ENCODE measurements at places on chromosomes 1 and 21.
A peak's percentile ranks its signal among the peaks of the same experiment; 100 is the strongest.

GRCh38 chr1:117655220-117655577 is 49.4 kb downstream of the TENT5C start:
- DNase-seq, result no peak

DNA sequence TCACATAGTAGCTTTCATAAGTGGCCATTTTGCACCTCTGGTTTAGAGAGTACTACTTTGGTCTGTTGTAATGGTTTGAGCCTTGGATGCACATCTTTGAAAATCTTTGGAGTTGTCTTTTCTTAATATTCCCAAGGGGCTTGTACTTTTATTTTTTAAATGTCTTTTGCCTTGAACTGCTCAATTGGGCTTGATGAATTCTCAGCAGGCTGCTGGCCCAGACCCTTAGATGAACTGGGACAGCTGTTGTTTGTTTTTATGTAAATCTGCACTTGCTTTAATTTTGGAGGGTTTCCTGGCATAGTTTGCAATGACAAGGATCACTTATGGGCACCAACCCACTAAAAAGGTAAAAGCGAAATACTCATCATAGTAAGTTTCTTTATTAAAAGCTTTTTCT is 24.9 kb downstream of the NGF start:
- DNase-seq, result no peak

DNA sequence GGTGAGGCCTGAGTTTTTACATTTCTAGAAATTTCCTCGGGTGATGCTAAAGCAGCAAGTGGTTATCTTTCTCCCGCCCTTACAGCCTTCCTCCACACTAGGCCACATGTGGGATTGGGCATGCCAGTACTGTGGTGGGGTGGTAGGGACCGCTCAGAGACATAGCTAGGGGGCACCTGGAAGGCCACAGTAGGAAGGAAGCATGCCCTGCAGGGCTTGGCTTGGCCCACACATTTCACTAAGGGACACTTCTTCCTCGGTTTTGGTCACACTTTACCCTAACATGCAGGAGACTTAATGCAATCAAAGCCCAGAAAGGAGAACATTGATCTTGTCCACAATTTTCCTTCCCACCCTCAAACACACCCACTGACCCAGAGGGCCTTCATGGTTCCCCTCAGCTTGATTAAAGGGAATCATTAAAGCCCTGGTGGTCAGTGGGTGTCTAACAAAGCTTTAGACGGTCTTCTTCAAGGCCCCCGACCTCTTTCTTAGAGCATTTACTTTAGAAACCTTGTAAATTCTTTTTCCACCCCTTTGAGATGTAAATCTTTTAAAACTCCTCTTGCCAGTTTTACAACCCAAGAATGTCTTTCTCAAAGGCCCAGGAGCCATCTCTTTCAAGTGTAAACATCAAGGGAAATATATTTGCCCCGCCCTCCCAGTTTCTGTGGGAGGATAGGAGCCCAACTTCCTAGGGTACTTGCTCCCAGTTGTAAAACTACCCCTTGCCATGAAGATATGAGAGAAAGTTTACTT is 246.4 kb upstream of the PTBP2 start:
- peak; percentile 49 for DNase-seq

DNA sequence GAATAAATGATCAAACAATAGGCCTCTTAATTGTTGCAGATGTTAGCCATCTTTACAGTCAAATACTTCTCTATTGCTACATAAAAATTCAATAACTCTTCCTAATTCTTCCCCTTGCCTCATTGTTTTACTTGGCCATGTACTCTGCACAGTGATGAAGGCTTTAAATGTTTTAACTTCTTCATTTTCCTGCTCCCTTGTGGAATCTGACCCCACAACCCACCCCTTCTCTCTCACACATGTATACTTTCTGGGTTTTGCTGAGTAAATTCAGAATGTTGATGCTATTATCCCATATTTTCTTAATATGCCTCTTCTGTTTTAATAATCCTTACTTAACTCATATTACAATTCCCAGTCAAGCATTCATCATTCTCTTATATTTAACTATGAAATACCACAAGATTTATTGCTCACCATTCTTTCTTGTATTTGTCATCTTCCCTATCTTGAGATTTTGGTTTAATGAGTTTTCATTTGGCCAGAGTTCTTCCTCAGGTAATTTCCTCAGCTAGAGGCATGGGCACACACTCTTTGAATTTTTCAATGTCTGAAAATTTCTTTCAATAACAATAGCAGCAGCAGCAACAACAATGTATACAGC is 327.8 kb upstream of the USP24 start:
- DNase-seq, result no peak

DNA sequence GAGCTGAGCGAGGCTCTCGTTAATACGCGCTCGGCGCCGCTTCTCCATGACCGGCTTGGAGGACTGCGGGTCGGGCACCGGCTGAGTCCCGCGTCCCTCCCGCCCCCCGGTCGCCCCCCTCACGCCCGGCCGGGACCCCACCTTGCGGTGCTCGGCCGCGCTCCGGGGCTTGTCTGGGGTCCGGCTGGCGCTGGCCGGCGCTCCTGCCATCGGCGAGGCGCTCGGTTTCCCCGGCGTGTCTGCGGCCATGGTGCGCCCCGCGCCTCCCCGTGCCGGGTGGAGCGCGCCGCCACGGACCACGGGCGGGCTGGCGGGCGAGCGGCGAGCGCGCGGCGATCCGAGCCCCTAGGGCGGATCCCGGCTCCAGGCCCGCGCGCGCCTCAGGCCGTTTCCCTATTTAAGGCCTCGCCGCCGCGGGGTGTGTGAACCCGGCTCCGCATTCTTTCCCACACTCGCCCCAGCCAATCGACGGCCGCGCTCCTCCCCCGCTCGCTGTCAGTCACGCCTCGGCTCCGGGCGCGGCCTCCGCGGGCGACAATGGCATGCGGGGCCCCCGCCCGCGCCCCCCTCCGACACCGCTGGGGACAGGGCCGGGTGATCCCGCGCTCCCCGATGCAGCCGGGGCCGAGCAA is at the start of gene HES4:
Gene HES4, minus strand, starts transcription at position 373 of the 632 bp plus-strand sequence. Its CDS starts 124 bp downstream, at position 249.
- DNase-seq, result no peak

- no peak for DNase-seq
Measured at GRCh38 chr1:66022904-66023620, 230.4 kb downstream of the PDE4B start.

DNA sequence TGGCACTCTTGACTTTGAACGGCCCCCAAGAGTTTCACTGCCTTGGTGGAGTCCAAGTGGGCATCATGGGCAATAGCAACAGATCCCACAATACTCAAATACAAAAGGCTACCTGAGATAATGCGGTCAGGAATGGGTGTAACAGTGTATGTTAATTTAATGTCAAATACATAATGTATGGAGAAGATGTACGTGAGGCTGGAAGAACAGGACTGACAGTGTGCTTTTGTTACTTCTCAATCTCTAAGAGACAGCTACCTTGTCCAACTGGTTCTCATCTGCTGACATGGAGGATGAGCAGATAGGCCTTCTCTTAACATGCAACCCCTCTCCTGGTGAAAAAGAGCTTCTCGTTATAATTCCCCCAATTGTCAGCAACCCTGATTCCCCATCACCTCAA is 167.2 kb downstream of the APP start:
- no peak for DNase-seq

DNA sequence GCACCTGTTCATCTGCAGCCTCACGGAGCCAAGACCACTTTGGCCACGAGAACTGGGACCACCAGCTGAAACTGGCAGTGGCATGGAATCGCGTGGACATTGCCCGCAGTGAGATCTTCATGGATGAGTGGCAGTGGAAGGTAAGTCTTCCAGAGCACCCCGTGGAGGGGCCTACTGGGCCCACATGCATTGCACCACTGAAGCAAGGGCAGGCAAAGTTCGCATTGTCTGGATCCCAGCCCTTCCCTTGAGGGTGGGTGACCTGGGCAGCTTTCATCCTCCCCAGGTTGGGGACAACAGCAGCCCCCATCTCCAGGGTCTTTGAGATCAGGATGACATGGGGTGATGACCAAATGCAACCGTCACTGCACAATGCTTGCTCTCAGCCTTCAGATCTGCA is 37.5 kb downstream of the TRPM2 start:
- no peak for DNase-seq

- peak; percentile 93 for DNase-seq
Measured at GRCh38 chr1:204072931-204073836, at the start of gene SOX13. TSS of gene SOX13 (plus strand) at chr1:204073115. CDS start at chr1:204112916, 39,801 bp downstream.

GRCh38 chr1:108767115-108767514 is 20.6 kb downstream of the STXBP3 start:
- DNase-seq, result no peak

- no peak for DNase-seq
Measured at GRCh38 chr1:33339413-33339812, 18.5 kb upstream of the A3GALT2 start.

GRCh38 chr1:99740141-99740540 is 26.3 kb downstream of the FRRS1 start:
- DNase-seq, result no peak

- DNase-seq, result no peak
Measured at GRCh38 chr21:44392916-44393315, 39.5 kb downstream of the TRPM2 start.

DNA sequence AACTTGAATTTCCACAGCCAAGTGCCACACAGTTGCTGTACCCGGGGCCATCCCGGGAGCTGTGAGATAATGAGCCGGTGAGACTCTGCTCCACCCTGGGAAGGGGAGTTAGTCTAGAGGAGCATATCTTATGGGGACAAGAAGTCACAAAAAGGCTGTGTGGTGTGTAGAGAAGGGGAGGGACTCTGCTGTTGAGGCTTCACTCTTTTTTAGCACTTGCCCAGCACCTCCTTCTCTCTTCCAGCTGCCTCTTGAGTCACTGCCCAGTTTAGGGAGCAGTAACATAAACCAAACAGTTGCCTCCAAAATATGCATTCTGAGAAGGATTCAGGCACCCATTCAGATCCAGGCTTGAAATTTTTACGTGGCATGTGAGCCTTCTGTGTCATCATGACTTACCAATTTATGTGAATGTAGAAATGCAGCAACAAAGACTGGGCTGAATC is 744 bp upstream of the WDR26 start:
- DNase-seq, result no peak

DNA sequence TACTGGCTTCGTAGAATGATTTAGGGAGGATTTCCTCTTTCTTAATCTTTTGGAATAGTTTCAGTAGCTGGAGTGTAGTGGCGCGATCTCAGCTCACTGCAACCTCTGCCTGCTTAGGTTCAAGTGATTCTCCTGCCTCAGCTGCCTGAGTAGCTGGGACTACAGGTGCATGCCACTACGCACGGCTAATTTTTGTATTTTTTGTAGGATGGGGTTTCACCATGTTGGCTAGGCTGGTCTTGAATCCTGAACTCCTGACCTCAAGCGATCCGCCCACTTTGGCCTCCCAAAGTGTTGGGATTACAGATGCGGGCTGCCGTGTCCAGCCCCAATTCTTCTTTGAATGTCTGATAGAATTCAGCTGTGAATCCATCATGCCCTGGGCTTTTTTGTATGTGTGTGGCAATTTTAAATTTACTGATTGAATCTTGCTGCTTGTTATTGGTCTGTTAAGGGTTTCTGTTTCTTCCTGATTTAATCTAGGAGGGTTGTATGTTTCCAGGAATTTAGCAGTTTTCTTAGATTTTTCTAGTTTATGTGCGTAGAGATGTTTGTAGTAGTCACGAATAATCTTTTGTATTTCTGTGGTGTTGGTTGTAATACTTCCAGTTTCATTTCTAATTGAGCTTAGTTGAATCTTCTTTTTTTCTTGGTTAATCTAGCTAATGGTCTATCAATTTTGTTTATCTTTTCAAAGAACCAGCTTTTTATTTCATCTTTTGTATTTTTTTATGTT is 15.3 kb downstream of the MAN1C1 start:
- peak; percentile 27 for DNase-seq

DNA sequence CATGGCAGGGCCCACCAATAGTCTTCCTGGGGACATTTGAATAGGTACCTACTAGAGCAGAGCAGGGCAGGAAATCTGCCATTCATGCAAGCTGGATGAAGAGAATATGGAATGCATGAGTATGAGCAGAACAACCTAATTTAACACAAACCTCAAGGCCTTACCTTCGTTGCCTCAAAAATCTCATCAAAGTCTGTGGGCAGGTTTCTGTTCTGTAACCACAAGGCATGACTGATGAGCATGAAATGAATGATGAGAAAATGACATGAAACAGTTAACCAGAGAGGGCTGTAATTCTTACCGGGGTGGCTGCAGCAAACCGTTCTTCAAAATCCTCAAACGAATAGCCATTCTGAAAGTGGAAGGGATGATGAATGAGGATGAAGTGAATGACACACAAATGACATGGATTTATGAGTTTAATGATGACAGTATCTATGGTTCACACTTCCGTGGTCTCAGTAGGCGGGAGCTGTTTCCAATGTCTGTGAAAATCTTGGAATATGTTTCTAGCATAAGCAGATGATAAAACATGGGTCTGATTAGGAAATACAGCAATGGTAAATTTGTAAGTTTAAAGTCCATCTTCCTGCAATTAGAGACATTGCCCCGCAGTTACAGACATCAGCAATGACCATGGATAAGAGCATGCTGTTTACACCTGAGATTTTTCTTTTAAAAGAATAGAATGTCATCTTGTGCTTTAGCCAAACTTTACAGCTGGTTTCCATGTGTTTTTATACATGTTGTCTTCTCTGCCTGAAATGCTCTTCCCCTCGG is 67.6 kb upstream of the C8B start:
- no peak for DNase-seq

- no peak for DNase-seq
Measured at GRCh38 chr1:164583835-164584539, 25.0 kb downstream of the PBX1 start.

DNA sequence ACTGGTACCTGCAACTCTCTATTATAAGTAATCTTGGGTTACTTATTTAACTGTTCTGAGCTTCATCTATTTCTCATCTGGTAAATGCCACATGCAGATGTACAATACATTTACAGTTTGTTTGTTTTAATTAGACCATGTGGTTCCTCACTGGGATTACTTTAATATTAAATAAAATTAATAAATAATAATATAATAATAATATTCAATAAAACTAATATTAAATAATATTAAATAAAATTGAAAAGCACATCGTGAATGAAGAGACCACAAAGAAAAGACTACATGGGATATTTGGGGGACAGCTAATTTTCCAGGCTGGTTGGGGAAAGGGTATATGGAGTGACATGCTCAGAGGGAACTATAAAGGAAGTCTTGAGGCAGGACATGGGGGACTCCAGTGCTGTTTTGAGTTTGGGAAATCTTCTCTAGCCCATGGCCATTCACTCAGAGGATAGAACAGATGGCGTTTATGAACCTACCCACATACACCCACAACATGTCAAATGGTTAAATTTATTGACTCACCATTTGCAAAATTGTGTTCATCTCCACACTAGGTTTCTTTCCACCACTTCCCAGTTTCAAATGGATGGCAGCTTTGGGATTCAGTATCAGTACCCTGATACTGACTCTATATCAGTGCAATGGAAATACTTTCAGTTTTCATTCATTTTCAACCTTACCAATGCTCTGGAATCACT is 25.6 kb downstream of the DIRAS3 start:
- no peak for DNase-seq

DNA sequence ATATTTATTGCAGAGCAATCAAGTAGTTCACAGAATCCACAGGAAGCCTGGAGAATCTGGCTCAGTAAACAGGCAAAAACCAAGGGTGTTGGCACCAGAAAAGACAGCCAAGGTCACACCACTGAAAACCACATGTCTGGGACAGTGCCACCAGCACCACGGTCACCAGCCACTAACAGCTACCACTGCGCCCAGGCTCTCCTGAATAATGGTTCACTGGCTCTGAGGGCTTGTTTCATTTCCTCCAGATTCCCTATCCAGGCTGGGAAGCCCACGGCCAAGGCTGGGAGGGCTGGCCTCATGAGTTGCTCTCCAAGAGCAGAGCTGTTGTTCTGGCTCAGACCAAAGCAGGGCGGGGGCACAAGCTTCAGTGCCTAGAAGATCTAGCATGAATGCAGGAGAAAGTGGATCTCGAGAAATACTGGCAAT is 54.5 kb upstream of the PTGFRN start:
- DNase-seq, result no peak

All from H1 (cell line).